ENCODE measurements at places on chromosomes 16 and 17.

DNA sequence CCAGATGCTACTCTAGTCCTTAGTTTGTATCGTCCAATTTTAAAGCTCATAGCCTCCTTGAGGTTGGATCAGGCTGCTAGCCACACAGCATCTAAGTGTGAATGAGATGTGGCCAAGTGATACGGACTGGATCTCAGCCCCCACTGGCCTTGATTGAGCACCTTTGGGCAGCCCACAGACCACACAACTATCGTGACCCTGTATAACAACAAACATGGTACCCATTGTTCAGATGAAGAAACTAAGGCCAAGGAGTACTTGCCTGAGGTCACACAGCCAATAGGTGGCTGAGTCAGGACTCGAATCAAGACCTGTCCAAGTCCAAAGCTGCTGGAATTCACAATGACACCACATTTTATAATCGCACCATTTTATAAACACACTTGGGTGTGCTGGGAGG, 73.0 kb upstream of the IRX3 start:
- no peak for DNase-seq

- DNase-seq = no peak
These were observed 19.2 kb downstream of the RBFOX1 start for GRCh38 chr16:7351610-7352510.

DNA sequence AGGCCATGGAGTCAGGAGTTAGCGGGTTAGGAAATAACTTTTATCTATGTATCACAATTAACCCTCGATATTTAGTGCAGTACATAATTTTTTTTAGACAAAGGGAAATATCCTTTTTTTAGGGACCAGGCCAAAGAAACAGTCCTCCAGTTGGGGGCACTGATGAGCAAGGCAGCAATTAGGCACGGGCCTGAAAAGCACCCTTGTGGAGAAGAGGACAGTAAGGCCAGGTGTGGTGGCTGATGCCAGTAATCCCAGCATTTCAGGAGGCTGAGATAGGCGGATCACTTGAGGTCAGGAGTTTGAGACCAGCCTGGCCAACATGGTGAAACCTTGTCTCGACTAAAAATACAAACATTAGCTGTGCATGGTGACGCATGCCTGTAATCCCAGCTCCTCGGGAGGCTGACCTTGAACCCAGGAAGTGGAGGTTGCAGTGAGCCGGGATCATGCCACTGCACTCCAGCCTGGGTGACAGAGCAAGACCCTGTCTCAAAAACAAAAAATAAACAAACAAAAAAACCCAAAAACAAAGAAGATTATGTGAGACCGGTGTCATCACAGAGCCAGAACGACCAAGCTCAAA, 158.3 kb upstream of the NOL11 start:
- no peak for DNase-seq

- DNase-seq = no peak
These were observed 243.7 kb downstream of the FTO start for GRCh38 chr16:53947642-53948041.

DNA sequence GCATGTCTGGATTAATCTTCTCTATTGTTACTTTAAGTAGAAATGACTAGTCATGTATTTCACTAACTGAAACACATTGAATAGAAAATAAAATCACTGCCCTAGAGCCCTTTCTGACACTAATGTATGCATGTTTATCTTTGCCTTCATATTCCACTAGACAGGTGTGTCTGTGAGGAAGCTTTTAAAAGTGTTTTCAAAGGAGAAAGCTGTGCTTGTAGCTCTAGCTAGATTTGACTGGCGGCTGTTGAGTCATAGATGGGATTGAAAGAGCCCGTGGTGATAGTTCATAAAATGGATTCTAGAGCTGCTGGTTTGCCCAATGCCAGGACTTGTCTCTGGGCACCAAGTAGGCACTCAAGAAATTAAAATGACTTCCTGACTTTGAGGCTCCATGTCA, 189.0 kb upstream of the PIRT start:
- no peak for DNase-seq

GRCh38 chr17:55325406-55325805, 60.6 kb downstream of the HLF start:
- DNase-seq = no peak

- no peak for DNase-seq
These were observed 1446.5 kb upstream of the GOT2 start for GRCh38 chr16:60180609-60181008.

DNA sequence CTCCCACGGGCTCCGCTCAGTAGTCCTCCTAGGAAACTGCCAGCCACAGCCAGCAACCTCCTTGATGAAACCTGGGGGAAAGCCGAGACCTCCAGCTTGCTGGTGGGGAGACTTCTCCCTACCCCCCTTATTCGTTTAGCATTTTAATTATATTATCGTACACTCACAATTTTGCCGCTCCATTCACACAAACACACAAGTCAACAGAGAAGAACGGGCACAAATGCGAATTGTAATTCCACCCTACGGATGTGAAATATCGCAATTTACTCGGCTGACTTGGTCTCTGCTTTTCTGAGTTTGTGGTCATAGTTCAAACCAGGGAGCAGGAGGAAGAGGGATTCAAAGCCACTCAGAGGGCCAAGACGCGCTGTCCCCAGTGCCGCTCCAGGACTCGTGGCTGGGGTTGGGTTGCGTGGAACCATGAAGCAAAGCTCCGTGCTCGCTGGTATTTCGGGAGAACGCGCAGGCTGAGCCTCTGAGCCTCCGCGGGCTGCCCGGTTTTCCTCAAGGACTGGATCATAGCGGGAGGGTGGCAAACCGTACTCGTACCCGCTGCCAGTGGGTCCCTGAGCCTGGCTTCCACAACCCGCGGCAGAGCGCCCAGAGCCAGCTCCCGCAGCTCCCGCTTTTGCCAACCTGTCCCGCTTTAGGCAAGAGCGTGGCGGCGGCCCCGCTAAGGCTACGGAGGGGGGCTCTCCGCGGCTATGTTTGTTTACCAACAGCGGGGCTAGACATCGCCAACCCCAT, 2.0 kb downstream of the LHX1 start:
- no peak for DNase-seq

DNA sequence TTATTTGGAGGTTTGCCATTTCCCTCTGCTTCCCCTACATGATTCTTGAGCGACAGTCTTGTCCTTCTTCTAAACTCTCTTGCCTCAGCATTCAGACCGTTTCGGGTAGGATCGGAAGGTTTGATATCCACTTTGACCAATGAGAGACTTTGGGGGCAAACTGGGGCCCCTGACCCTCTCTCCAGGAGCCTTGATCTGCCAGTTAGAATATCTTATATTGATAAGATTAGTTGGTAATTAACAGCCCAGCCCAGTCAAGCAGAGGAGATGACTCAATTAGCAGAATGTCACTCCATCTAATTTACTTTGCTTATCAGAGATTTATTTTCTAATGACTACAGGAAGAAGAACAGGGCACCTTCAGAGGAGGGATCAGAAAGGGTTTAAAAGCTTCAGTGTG, 532.8 kb downstream of the XYLT1 start:
- DNase-seq = no peak

DNA sequence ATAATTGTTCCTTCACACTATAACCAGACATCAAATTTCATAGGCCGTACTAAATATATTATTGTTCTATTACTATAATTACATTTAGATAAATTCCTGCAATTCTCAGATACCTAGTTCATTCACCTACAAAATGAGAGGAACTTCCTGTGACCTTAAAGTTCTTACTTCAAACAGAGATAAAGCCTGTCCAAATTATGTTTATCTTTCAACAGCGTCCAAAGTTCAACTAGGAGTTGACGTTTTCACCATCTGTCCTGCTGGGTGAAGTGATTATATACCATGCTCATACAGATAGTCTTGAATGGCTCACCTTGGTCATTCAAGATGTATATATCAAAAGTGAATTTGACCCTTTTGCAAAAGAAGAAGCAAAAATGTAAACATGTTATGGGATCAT, 440.6 kb downstream of the CDH8 start:
- no peak for DNase-seq

- DNase-seq = no peak
These were observed 18.8 kb upstream of the AMZ2 start for GRCh38 chr17:68228817-68229570.

- no peak for DNase-seq
These were observed 26.1 kb downstream of the HDAC5 start for GRCh38 chr17:44097110-44097958.

Measured in activated gamma-delta T cell (primary cell).